CD8-positive, alpha-beta memory T cell (primary cell): ENCODE measurements at places on chromosomes 2 and 18. TPM values are rescaled to one million over a fixed set of nuclear protein-coding genes. Genes with fewer than 3 reads are reported as not detected.

- H3K4me1 ChIP-seq, result no peaks in the 10 kb centered on the region
- no peak for DNase-seq
These were observed 38.0 kb downstream of the CYP1B1 start for GRCh38 chr2:38037757-38038621.

DNA sequence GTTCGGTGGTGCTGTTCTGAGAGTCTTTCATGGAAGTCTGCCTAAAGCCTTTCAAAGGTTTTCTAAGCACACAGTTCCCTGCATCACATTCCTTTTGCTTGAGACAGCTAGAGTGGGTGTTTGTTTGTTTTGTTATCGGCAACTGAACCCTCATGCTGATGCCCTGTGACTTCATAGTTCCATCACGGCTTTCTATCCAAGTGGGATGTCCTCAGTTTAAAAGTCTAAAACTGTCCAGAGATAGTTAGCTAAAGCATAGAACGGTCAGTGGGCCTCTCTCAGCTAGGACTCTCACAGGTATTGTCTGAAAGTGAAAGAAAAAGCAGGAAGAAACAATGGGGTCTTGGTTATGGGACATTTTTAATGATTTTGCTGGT is 337.3 kb downstream of the OSR1 start:
- no peaks in the 10 kb centered on the region for H3K27me3 ChIP-seq
- no peaks in the 10 kb centered on the region for H3K4me1 ChIP-seq
- H3K4me3 ChIP-seq, result no peak overlapping the region
- no peak for DNase-seq
- no peaks in the 10 kb centered on the region for H3K36me3 ChIP-seq
- H3K27ac ChIP-seq, result no peak overlapping the region

- no peaks in the 10 kb centered on the region for H3K27me3 ChIP-seq
- H3K4me1 ChIP-seq, result peaks cover 4% of the 10 kb centered on the region
- H3K36me3 ChIP-seq, result no peaks in the 10 kb centered on the region
These were observed 86.9 kb downstream of the CLHC1 start for GRCh38 chr2:55144922-55145820.

GRCh38 chr2:241946306-241947003 is 76.9 kb downstream of the RTP5 start:
- H3K27ac ChIP-seq, result no peak overlapping the region
- no peaks in the 10 kb centered on the region for H3K4me1 ChIP-seq
- H3K27me3 ChIP-seq, result no peaks in the 10 kb centered on the region
- H3K36me3 ChIP-seq, result no peaks in the 10 kb centered on the region
- H3K4me3 ChIP-seq, result no peak overlapping the region

DNA sequence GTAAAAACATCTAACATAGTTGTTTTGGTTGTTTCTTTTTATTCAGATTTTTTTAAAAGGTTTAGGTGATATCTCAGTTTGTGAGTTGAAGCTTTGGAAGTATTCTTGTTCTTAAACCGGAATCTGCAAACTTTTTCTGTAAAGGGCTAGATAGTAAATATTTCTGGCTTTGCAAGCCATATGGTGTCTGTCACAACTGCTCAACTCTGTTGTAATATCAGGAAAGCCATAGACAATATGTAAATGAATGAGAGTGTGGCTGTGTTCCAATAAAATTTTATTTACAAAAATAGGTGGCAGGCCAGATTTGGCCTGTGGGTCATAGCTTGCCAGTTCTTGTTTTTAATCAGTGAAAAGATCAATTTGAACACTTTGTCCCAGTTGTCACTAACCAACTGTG is 134.1 kb downstream of the CNTNAP5 start:
- H3K36me3 ChIP-seq, result no peaks in the 10 kb centered on the region
- no peak overlapping the region for H3K4me3 ChIP-seq
- H3K27ac ChIP-seq, result no peak overlapping the region
- DNase-seq, result no peak
- H3K27me3 ChIP-seq, result no peaks in the 10 kb centered on the region
- no peaks in the 10 kb centered on the region for H3K4me1 ChIP-seq

- H3K27ac ChIP-seq, result no peak overlapping the region
- no peak for DNase-seq
- H3K36me3 ChIP-seq, result no peaks in the 10 kb centered on the region
- no peaks in the 10 kb centered on the region for H3K4me1 ChIP-seq
These were observed 22.5 kb upstream of the MAP3K20 start for GRCh38 chr2:173053043-173053699.

DNA sequence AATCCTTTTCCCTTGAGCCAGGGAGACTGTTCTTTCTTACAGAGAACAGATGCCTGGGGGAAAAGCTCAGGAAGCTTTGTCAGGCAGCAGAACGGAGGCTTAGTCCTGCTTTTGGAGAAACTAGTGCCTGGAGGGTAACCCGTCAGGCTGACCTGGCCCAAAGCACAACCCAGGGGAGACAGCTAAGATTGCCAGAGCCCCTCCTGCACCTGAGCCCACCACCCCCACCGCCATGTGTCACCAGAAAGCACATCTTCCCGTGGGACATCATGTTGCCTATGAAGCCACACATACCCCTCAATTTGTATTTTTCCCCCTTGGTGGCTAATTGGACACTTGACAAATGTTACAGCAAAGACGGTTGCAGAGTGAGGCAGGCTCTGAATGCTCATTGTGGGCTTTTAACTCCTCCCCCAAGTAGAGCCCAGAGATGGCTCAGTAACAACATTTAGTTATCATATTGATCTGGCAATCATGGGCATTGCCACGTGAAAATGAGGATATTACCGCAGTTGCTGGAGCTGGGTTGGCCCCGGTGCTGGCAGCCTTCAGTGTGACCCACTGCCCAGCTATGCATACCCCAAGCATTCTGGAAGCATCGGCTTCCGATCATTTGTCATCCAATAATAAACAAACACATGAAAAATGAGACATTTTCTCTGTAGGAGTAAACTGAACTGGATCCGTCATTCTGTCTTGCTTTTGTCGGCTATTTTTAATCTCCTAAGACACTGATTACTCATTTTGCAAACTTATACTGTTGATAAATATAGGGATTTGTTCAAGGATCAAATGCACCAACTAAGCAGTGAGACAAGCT is 229.5 kb downstream of the ATAD2B start:
- no peak for DNase-seq
- H3K4me1 ChIP-seq, result no peaks in the 10 kb centered on the region
- H3K36me3 ChIP-seq, result no peaks in the 10 kb centered on the region
- no peak overlapping the region for H3K27ac ChIP-seq
- H3K4me3 ChIP-seq, result no peak overlapping the region

DNA sequence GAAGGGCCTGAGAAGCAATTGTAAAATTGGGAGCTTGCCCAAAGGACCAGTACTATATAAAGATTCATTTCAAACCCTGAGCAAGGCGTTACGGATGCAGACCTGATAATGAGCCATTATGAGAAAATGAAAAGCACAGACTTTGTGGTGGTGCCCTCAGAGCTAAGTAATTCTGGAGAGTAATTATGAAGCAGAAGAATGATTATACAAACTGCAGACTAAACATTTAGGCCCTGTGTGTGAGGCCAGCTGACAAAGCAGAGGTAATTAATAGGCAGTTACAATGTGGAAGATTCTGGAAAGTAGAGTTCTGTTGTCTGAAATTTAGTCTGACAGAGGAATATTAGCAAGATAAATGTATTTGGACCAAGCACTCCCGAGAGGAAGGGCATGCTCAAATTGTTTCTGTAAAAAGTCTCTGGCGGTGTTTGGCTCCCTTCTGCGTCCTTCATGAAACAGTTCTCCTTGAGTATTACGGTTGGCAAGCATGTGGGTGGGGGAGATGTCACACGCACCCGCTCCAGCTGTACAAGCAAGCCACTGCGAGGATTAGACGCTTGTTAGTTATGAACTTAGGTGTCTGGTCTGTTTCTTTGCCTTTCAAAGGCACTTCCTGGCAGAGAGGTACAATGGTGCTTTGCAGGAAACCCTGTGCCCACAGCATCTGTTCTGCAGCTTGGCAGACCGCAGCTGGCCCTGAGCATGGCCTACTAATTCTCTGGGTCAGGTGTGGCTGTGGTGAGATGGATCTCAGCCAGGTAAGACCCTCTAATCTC is 45.5 kb downstream of the CDC42EP3 start:
- no peaks in the 10 kb centered on the region for H3K36me3 ChIP-seq
- H3K27me3 ChIP-seq, result no peaks in the 10 kb centered on the region
- peak overlapping the region; percentile 22 for H3K4me3 ChIP-seq

DNA sequence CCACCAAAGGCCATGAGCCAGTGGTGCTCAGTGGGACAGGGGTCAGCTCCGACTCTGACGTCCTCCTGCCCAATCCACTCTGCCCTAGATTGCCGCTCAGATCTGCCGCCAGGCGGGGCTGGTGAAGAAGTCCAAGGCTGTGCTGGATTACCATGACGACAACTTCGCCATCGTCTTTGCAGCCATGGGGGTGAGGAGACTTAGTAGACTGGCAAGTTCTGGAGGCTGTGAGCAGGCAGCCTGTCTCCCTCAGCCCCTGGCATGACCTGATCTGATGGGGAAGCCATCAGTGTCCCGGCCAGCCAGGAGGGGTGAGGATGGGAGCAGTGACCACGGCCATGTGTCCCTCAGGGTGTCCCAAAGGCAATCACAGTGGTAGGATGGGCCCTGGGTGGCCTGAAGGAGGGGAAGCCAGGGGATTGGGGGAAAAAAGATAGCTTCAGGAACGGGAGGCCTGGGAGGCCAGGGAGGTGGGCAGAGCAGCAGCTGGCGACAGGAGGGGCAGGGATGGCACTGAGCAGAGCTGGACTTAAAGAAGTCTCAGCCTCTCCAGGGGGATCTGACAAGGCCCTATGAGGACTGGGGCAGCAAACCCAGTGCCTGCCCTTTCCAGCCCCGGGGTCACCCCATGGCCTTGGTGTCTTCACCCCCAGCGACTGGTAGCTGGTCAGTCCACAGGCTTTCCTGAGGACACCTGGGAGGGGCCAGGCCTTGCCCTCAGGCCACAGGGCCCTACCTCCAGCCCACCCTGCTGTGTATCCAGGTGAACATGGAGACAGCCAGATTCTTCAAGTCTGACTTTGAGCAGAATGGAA is 17.4 kb upstream of the ANKRD53 start:
- no peak overlapping the region for H3K4me3 ChIP-seq
- H3K27ac ChIP-seq, result no peak overlapping the region
- H3K36me3 ChIP-seq, result no peaks in the 10 kb centered on the region
- DNase-seq, result peak; percentile 46
- H3K27me3 ChIP-seq, result peaks cover 16% of the 10 kb centered on the region

- H3K27me3 ChIP-seq, result no peaks in the 10 kb centered on the region
- H3K4me3 ChIP-seq, result no peak overlapping the region
- H3K4me1 ChIP-seq, result no peaks in the 10 kb centered on the region
- no peaks in the 10 kb centered on the region for H3K36me3 ChIP-seq
These were observed 38.7 kb upstream of the DDX18 start for GRCh38 chr2:117775703-117776219.

DNA sequence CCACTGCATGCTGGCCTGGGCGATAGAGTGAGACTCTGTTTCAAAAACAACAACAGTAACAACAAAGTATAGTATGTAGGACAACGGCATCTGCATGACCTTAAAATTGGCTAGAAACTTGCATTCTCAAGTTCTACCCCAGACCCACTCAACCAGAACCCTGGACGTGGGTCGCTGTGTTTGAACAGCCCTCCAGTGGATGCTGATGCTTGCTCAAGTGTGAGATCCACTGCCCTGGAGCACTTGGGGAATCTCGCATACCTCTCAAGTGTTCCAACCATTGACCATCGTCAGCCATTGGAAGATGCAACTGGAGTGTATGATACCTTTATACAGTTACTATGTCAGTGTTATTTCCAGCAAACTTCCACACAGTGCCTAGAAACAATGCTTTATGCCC is 435.9 kb downstream of the DCDC2C start:
- H3K27ac ChIP-seq, result no peak overlapping the region
- no peak overlapping the region for H3K4me3 ChIP-seq
- DNase-seq, result no peak
- no peaks in the 10 kb centered on the region for H3K27me3 ChIP-seq

THSD7B gene
- total RNA-seq, result not detected

TIGD1 gene
- 7.0 TPM for total RNA-seq

KCNIP3 gene
- total RNA-seq, result not detected
